ENCODE measurements at places on chromosomes 3 and 15.

DNA sequence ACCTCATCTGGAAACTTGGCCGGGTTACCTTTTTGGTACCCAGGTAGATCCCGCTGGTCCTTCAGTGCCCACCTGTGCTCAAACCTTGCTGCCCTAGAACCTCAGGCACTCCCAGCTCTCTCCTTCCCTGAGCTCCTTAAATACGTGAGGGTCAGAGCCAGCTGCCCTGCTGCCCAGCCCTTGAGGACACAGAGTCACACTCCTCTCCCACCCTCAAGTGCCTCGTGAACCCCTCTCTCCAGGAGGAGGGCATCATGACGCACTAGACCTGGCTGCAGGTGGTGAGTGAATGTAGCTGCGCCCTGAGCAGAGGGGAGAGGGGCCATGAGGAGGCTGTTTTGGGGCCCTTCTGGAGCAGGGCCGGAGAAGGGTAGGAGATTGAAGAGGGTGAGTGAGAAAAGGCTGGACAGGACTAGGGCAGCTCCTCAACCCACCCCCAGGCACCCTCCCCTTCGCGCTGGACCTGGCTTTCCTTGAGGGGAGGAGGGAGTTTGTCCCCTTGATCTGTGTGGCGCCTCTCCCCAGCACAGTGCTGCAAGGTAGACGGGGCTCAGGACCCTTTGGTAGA, 941 bp downstream of the SLC12A8 start:
- no peak for DNase-seq

DNA sequence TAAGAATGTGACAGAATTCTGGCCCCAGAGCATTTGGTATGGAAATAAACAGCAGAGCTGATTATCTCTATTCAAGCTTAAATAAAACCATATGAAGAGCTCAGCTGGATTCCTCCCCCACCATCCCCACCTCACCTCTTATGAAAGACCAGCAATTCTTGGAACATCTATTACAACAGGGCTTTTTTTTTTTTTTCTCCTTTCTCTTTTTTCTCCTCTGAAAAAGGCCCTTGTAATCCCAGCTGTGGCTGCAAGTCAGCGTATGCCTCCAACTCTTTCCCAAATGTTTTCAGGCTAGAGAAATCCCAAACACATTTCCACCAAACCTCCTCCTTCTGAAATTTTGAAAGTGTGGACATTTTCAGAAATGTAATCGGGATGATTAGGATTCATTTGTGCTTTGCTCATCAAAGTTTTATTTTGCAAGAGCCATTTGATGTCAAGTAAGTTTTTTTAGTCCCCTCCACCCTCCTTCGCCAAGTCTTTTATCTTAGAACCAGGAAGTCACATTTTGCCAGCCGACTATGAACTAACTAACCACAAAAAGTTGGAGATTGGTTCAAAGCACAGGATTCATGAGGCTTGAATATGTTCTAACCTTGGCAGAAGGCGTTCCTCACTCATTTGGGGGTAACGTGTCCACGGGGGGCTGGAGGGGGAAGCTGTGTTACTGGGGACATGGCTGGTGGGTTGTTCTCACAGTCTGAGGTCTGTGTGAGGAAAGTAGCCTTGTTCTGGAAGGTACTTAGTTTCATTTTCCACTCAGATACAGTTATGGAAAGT, 142.0 kb upstream of the PDZRN3 start:
- DNase-seq = no peak

GRCh38 chr3:194087280-194087679, 48.7 kb upstream of the HES1 start:
- no peak for DNase-seq

GRCh38 chr3:178966299-178967176, 105.1 kb downstream of the ZMAT3 start:
- no peak for DNase-seq

GRCh38 chr3:179404307-179404706, 47.0 kb downstream of the GNB4 start:
- DNase-seq = no peak

DNA sequence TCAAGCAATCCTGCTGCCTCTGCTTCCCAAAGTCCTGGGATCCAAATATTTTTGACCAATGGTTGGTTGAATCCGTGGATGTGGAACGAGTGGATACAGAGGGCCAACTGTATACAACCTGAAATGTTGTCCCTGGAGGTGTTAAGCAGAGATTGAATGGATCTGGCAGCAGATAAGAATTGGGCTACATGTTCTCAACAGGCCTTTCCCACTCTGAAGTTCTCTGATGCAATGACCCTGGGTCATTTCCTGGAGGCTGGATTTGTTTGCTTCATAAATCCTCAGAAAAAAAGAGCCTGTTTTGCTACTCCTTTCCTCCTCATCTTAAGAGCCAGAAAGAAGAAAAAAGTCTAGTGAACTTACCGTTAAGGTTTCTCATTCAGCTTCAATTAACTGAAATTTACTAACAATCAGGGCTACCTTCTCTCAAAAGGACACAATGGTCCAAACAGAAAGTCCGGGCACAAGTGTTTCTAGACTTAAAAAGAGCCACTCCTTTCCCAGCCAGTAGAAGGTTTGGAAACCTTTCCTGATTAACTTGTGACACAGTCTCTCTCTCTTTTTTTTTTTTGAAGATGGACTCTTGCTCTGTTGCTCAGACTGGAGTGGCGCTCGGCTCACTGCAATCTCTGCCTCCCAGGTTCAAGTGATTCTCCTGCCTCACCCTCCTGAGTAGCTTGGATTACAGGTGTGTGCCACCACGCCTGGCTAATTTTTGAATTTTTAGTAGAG, 6.5 kb downstream of the ARHGEF3 start:
- DNase-seq = no peak

DNA sequence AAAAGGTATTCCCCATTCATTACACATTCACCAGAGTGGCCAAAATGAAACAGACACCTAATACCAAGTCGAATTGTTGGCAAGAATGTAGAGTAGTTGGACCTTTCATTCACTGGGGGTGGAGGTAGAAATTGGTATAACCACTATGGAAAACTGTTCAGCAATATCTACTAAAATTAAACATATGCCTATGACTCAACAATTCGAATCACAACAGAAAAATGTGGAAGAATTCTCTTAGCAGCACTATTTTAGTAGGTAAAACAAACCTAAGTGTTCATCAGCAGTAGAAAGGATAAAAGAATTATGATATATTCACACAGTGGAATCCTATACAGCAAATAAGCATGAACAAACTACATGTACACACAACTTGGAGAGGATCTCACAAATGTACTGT, 30.6 kb downstream of the POLG start:
- DNase-seq = no peak

DNA sequence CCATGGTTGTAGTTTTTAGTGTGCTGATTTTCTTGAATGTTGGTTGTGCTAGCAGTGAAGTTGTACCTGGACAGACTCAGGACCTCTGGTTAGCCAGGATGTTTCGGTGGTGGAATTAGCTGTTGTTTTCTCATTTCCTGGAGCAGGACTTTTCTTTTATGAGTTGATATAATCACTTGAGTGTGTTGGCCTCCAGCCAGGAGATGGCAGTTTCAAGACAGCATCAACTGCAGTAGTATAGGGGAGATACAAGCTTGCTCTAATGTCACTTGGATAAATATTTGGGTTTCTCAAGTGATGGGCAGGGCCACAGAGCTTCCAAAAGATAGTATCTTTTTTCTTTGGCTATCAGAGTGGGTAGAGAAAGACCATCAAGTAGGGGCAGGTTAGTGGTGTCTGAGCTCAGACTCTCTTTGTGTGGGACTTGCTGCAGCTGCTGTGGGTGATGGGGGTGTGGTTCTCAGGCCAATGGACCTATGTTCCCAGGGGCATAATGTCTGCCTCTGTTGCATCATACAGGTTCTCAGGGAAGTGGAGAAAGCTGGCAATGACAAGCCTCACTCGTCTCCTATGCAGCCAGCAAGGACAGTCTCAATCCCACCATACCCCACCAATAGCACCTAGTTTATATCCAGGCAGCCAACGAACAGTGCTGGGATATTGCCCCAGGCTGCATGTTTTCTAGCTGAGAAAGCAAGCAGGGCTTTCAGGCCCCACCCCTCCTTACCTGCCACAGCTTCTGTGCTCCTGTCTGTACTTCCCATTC, 14.6 kb upstream of the OR5K2 start:
- DNase-seq = no peak

- no peak for DNase-seq
Measured at GRCh38 chr15:91114301-91114700, 14.2 kb downstream of the SV2B start.

GRCh38 chr3:195859846-195860411, 48.2 kb upstream of the MUC4 start:
- DNase-seq = no peak

DNA sequence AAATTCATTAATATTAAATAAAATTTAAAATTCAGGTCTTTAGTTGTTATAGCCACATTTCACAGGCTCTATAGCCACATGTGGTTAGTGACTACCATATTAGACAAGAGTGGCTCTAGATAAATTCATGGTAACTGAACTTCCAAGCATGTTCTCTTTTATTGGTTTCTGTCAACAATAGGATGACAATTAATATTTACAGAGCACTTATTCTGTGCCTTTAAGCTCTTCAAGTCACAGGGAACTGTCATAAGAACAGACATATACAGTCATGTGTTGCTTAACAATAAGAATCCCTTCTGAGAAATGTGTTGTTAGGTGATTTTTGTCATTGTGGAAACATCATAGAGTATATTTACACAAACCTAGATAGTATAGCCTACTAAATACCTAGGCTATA, 38.8 kb upstream of the SLC25A36 start:
- no peak for DNase-seq

GRCh38 chr15:69462030-69462492, 9.4 kb downstream of the RPLP1 start:
- no peak for DNase-seq

DNA sequence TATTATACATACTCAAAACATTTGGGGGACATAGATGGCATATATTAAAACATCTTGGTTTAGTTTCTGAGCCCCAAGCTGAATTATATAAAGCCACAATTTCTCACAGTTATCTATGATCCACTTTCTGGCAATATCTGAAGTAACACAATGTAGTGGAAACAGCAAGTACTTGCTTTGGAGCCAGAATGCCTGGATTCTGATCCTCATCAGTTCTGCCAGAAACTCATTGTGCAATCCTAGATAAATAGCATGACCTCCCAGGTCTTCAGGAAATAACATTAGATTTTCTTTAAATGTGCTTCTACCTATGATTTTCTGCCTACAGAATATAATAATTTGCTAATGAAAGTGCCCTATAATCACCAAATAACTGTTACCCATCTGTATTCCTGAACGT, 544.9 kb downstream of the NAALADL2 start:
- DNase-seq = no peak

GRCh38 chr3:114329823-114330222, 36.0 kb downstream of the TIGIT start:
- no peak for DNase-seq

GRCh38 chr3:138418601-138419206, 15.7 kb upstream of the ESYT3 start:
- DNase-seq = no peak

DNA sequence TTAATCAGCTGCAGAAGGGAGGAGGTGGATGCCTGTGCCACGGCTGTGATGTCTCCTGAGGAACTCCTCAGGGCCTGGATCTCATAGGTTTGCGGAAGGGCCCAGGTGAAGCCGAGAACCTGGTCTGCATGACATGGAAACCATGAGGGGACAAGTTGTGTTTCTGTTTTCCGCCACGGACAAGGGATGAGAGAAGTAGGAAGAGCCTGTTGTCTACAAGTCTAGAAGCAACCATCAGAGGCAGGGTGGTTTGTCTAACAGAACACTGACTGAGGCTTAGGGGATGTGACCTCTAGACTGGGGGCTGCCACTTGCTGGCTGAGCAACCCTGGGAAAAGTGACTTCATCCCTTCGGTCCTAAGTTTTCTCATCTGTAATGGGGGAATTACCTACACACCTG, 52.4 kb downstream of the IL20RB start:
- DNase-seq = no peak

DNA sequence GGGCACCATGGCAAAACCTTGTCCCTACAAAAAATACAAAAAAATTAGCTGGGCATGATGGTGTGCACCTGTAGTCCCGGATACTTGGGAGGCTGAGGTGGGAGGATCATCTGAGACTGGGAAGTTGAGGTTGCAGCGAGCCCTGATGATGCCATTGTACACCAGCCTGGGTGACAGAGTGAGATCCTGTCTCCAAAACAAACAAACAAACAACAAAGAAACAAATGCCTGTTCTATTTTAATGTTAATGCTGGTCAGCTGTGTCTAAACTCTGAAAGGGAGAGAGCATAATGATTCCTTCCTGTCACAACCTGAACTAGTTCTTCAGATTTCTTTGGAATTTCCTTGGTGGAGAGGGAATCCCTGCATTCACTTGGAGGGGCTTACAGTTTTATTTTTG, 413.0 kb upstream of the TBL1XR1 start:
- no peak for DNase-seq

- DNase-seq = no peak
Measured at GRCh38 chr15:52727815-52728214, 48.6 kb upstream of the ATOSA start.

DNA sequence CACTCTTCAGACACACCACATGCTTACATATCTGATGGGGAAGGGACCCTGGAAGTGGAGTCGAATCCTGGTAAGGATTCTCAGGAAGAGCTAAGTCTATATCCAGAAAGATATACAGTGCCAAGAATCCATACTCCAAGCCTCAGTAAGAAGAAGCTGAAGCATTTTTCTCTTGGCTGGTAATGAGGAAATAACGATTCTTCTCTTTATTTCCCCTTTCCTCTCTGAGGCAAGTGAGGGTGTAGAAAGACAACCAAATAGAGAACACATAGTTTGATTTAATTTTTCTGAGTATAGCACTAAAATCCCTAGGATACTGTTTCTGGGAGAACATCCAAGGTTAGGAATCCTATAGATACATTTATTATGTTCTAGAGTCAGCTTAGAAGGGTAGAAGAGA, 857.3 kb downstream of the TUSC7 start:
- no peak for DNase-seq

GRCh38 chr3:185172086-185173049, 19.5 kb upstream of the C3orf70 start:
- no peak for DNase-seq

- DNase-seq = no peak
Measured at GRCh38 chr15:57667171-57667849, 39.2 kb upstream of the POLR2M start.
